ENCODE measurements at places on chromosomes 2 and 18. TPM values are rescaled to one million over a fixed set of nuclear protein-coding genes. Genes with fewer than 3 reads are reported as not detected.

BCL2L11 gene
- 19.2 TPM for total RNA-seq

TYMS gene
- total RNA-seq = 5.2 TPM

CTAGE1 gene
- not detected for total RNA-seq

GAL3ST2 gene
- total RNA-seq = 0.27 TPM

FEV gene
- not detected for total RNA-seq

PXDN gene
- total RNA-seq = 58.7 TPM

TSPYL6 gene
- not detected for total RNA-seq

ABCA12 gene
- total RNA-seq = 0.11 TPM

FHOD3 gene
- total RNA-seq = 14.4 TPM

TRIM43 gene
- not detected for total RNA-seq

- no peak for DNase-seq
- H3K36me3 ChIP-seq = no peaks in the 10 kb centered on the region
- H3K4me1 ChIP-seq = no peaks in the 10 kb centered on the region
- H3K4me3 ChIP-seq = no peak overlapping the region
Observed at GRCh38 chr2:176518823-176519222, 249.6 kb downstream of the MTX2 start.

- no peaks in the 10 kb centered on the region for H3K4me1 ChIP-seq
- no peaks in the 10 kb centered on the region for H3K27me3 ChIP-seq
Observed at GRCh38 chr18:42644729-42645131, 470.8 kb downstream of the RIT2 start.

GRCh38 chr2:186348200-186348599 lies 137.9 kb upstream of the ZC3H15 start:
- H3K4me3 ChIP-seq = no peak overlapping the region
- no peaks in the 10 kb centered on the region for H3K27me3 ChIP-seq
- no peak overlapping the region for H3K27ac ChIP-seq
- peaks cover 2% of the 10 kb centered on the region for H3K4me1 ChIP-seq

DNA sequence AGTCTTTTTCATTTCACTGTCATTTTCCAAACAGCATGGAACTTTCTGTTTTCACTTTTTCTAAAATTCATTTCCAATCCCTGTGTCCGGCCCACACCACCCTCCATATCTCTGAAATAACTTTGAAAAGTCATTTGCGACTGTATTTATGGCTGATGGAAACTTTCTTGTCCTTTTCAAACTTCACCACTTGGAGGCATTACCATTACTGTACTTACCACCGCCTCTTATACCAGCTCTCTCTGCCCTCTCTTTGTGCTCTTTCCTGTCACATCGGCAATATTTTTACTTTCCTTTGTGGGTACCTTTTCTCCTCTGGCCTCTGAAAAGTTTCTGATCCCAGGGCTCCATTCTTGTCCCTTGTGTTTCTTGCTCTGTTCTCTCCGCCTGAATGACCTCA lies 39.5 kb upstream of the IL1RL1 start:
- DNase-seq = no peak
- H3K27ac ChIP-seq = no peak overlapping the region
- H3K4me1 ChIP-seq = no peaks in the 10 kb centered on the region
- H3K27me3 ChIP-seq = no peaks in the 10 kb centered on the region
- no peaks in the 10 kb centered on the region for H3K36me3 ChIP-seq

- H3K4me3 ChIP-seq = no peak overlapping the region
- H3K27me3 ChIP-seq = no peaks in the 10 kb centered on the region
- no peak for DNase-seq
- peaks cover 3% of the 10 kb centered on the region for H3K4me1 ChIP-seq
- no peak overlapping the region for H3K27ac ChIP-seq
Observed at GRCh38 chr2:85852937-85853498, 35.8 kb downstream of the ST3GAL5 start.

DNA sequence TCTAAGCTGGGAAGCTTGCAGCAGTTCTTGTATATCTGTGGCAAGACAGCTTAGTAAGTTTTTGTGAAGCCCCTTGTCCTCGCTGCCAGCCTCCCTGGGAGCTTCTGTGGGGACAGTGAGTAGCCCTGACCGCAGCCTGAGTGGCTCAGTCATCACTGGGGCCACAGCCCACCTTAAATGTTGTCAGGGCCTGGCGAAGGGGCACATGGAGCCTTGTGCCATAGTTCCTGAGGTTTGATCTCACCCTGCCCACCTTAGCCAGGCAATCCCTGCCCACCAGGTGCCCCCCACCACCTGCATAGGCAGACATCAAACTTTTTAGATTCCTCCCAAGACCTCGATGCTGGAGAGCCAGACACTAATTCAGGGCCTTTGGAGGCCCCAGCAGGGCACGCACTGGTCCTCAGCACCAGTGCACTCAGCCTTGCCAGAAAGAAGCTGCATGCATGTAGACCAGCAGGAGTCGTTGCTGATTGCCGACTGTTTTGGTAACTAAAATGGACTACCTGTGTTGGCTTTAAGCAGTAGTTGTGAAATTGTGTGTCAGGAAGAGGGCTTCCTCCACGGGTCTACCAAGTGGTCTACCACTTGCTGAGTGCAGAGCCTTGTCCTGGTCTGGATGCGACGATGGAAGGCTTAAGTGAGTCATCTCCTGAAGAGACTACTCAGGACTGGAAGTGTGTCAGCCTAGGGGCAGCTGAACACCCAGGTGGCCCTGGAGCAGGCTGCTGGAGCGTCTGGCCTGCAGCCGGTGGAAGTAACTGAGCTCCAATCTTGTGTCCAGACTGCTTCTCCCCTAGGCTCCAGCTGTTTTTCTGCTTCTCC lies 233.1 kb downstream of the SEPTIN10 start:
- H3K36me3 ChIP-seq = no peaks in the 10 kb centered on the region
- no peak overlapping the region for H3K27ac ChIP-seq
- peaks cover 6% of the 10 kb centered on the region for H3K4me1 ChIP-seq
- H3K4me3 ChIP-seq = no peak overlapping the region

GRCh38 chr2:217437290-217437870 lies 565.4 kb downstream of the TNS1 start:
- peaks cover 24% of the 10 kb centered on the region for H3K4me1 ChIP-seq
- H3K27ac ChIP-seq = peak overlapping the region; percentile 50
- peak; percentile 61 for DNase-seq
- no peaks in the 10 kb centered on the region for H3K36me3 ChIP-seq

DNA sequence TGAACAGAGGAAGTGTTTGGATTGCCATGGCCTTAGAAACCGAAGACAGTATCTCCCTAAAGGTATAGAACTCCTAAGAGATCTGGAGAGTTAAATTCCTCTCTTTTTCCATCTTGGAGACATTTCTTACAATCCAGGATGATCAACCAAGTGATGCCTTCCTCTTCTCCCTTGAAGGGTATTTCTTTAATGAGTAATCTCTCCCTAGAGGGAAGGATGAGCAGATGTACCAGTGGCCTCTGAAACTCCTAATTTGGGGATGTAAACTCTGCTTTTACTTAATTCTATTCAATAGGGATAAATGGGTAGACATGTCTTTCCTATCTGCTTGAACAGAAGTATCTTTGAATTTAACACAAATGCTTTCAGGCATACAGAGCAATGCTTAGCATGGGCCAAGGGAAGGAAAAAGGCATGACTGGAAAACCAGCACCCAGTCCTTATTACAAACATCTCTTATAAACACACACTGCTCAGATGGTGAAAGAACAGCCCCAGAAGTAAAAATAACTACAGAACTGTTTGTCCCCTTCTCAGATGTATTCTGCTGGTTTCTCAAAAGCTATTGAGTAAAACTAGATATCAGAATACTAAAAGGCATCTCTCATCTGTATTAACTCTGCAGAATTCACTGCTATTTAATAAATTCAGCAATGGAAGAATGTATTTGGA lies 4.7 kb upstream of the THNSL2 start:
- H3K36me3 ChIP-seq = no peaks in the 10 kb centered on the region
- no peak overlapping the region for H3K4me3 ChIP-seq
- H3K27me3 ChIP-seq = no peaks in the 10 kb centered on the region
- no peak for DNase-seq
- H3K27ac ChIP-seq = no peak overlapping the region

- H3K27ac ChIP-seq = no peak overlapping the region
- H3K4me3 ChIP-seq = no peak overlapping the region
- H3K27me3 ChIP-seq = no peaks in the 10 kb centered on the region
- DNase-seq = no peak
- peaks cover 1% of the 10 kb centered on the region for H3K4me1 ChIP-seq
Observed at GRCh38 chr2:159249990-159250715, 36.4 kb downstream of the WDSUB1 start.

DNA sequence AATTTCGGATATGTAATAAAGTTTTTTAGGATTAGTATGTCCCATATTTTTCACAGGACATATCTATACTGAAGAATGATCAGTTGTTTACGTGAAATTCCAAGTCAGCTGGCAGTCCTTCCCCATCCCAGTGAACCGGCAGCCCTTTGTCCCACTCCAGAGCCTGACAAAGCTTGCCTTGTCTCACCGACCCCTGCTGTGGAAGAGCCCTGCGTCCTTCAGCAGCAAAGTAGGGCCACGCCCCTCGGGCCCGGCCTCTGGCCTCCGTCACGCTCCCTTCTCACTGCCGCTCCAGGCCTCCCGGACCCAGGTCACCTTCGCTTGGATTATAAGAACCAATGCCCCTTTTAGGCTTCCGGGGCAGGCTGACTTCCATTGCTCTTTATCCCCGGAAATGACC lies 89.8 kb upstream of the TGIF1 start:
- no peak overlapping the region for H3K27ac ChIP-seq
- H3K27me3 ChIP-seq = no peaks in the 10 kb centered on the region
- H3K36me3 ChIP-seq = no peaks in the 10 kb centered on the region
- no peaks in the 10 kb centered on the region for H3K4me1 ChIP-seq
- DNase-seq = no peak

DNA sequence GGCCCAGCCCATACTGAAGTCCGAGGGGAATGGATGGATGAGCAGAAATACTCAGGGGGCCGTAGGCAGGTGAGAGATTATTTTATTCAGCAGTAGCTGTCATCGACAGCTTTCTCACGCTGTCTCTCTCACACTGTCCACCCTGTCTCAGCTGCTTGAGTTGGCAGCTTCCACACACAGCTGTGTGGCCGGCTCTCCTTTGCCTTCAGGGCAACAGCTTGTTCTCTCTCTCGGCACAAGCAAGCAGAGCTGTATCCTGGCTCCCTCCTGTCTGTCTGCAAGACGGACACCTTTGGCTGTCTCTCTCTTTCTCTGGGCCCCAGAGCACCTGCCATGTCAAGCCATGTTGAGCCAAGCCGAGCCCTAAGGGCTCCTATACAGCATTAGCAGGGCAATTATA lies 9.8 kb upstream of the PAPOLG start:
- H3K4me1 ChIP-seq = no peaks in the 10 kb centered on the region
- H3K27ac ChIP-seq = no peak overlapping the region
- no peaks in the 10 kb centered on the region for H3K36me3 ChIP-seq
- no peak overlapping the region for H3K4me3 ChIP-seq
- no peaks in the 10 kb centered on the region for H3K27me3 ChIP-seq
- DNase-seq = no peak

DNA sequence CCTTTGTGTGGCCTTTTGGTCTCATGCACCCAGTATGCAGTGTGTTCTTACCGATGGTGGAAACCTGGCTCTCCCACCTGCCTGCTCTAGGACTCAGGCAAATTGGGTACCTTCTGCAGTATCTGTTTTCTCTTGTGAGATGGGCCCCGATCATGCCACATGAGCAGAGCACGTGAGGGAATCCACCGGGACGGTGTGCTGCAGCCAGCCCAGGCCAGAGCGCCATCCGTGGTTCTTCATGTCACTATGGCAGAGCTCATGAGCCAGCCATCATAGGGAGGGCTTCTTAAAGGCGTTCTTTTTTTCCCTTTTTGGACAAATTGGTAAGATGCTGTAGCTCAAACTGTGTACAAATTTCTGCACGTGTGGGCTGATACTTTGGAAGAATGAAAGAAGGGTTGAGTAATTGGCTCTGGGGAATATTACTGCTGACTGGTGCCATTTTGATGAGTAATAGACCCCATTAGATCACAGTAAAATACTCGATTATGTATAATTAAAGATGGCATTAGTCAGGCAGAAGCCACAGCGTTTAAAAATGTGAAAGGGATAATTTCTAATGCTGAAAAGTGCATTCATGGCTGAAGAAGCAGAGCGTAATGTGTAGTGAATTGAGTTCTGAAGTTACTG lies 19.2 kb downstream of the SH3RF3 start:
- H3K27ac ChIP-seq = no peak overlapping the region
- H3K4me3 ChIP-seq = no peak overlapping the region
- no peaks in the 10 kb centered on the region for H3K4me1 ChIP-seq
- no peak for DNase-seq
- no peaks in the 10 kb centered on the region for H3K36me3 ChIP-seq

DNA sequence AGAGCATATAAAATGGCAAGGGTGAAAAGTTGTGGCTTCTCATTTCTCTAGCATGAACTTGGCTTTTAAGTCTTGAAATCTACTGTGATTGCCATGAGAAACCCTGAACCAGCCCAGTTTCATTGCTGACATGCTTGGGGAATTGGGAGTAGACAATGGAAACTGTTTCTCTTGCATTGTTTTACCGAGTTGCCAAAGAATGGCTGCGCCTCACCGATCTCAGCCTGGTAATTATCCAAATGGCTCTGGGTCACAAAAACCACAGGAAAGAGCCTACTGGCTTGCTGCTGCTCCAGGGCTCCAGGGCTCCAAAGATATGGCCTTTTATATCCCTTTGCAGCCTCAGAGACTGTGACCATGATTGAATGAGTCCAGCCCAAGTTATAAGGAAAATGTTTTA lies 310.4 kb upstream of the NT5C1B start:
- peaks cover 6% of the 10 kb centered on the region for H3K4me1 ChIP-seq
- H3K27ac ChIP-seq = no peak overlapping the region
- no peak for DNase-seq
- H3K27me3 ChIP-seq = no peaks in the 10 kb centered on the region
- H3K36me3 ChIP-seq = no peaks in the 10 kb centered on the region

Measured in ovary (tissue), 10 donors.